ENCODE measurements at places on chromosomes 11 and 22.

DNA sequence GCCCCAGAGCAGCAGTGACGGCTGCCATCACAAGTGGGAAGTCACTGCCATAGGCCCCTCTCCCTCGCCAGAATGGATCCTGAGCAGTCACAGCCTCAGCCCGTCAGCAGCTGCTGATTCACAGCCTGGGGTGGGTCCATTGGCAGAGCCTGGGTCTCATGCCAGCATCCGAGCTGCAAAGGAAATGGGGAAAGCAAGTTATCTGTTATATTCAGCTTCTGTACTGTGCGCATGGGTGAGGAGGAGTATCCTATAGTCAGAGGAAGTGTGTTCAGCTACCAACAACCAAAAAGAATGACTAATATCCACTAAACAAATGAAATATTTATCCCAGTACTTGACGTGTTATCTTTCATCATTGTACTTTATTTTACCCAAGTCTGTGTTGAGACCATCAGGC, 119.7 kb downstream of the RCN1 start:
- no peak for DNase-seq

DNA sequence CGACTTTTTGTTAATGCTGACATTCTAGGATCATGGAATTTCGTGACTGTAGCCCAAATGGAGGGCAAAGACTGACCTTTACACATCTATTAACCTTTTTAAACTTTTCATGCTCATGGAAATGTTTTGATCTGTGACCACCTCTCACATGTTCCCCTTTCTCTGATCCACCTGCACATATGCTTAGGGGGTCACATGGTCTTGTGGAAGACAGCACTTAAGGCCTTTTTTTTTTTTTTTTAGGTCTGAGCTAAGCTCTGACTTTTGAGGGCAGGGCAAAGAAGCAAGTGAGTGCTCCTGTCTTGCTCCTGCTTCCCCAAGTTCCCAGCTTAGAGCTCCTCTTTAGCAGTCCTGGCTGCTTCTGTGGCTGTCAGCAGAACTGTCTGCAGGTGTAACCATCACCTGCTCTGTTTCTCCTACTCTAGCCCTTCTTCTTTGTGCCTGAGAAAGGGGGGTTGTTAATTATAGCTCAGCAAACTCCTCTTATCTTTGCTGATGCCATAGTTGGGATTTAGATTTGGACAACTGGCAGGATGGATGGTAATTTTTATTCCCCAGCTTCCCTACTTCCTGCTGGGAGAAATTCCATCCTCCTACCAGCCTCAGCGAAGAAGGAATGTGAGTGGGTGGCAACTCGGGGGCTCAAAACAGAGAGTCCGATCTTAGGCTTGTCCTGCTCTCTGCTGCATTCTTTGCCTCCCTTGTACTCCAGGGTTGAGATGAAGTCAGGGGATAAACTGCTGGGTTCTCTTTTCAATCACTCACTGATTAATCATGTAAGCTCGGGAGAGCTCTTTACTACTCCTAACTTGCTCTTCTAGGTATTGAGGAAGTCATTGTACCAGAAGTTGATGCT, 64.4 kb downstream of the GRAMD1B start:
- DNase-seq = no peak

DNA sequence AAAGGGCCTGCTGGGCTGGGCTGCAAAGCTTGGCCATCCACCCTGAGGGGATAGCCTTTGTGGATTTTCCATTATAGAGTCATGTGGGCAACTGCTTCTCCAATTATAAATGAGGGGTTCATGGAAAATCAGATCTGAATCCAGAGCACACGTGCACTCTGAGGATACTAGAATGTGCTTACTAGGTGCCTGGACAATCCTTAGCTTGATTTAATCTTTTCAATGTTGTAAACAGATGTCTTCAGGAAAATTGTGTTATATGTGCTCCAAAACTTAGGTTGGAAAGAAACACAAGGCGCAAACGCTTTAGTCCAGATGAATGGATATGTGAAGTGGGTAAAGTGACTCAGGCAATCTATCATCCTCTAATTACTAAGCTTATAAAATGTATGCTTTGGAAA, 92.0 kb downstream of the SLC17A6 start:
- DNase-seq = no peak

- no peak for DNase-seq
These were observed 22.9 kb upstream of the ARHGAP8 start for GRCh38 chr22:44729391-44730021.

DNA sequence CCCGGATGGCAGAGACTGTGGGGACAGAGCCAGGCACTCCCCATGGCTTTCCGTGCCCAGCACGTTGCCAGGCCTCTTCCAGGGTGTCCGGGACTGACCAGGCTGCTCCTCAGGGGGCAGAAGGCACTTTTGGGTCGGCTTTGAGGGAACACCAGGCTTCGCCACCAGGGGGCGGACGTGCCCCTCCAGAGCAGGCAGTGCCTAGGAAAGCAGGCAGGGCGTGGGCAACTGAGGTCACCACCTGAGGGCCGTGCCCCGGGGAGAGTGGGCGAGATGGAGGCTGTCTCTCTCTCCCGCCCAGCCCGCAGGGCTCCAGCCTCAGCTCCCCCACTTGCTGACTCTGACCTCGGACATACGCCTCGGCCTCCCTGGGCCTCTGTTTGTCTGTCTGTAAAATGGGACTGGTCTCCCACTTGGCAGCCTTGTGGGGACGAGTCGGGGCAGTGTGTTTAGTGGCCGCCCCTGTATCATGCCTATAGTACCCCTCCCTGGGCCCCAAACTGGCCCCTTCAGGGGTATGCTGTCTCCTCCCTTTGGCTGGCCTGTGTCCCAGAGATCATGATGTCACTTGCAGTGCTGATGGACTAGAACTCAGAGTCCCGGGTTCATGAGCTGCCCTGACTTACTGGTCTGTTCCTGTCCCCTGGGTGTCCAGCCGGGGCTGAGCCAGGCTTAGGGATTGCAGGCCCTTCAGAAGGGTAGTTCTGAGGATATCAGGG, 4.4 kb upstream of the PRR5 start:
- DNase-seq = peak; percentile 64

- DNase-seq = no peak
These were observed 172.6 kb downstream of the WNT11 start for GRCh38 chr11:76033699-76034098.

DNA sequence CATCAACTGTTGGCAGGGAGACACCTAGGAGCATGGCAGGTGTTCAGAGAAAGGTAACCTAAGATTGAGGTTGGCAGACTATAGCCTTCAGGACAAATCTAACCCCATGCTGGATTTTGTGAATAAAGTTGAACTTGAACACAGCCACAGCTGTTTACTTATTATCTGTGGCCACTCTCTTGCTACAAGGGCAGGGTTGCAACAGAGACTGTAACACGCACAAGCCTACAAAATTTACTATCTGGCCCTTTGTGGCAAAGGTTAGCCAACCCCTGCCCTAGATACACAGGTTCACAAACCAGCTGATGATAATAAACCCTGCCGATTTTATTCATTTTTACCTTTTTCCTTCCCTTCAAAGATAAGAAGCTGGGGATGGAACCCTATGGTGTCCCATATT, 2.5 kb downstream of the THYN1 start:
- DNase-seq = no peak
